ENCODE measurements at places on chromosomes 11 and 22.

GRCh38 chr11:48073031-48073861 is 92.9 kb downstream of the PTPRJ start:
- no peak for DNase-seq

DNA sequence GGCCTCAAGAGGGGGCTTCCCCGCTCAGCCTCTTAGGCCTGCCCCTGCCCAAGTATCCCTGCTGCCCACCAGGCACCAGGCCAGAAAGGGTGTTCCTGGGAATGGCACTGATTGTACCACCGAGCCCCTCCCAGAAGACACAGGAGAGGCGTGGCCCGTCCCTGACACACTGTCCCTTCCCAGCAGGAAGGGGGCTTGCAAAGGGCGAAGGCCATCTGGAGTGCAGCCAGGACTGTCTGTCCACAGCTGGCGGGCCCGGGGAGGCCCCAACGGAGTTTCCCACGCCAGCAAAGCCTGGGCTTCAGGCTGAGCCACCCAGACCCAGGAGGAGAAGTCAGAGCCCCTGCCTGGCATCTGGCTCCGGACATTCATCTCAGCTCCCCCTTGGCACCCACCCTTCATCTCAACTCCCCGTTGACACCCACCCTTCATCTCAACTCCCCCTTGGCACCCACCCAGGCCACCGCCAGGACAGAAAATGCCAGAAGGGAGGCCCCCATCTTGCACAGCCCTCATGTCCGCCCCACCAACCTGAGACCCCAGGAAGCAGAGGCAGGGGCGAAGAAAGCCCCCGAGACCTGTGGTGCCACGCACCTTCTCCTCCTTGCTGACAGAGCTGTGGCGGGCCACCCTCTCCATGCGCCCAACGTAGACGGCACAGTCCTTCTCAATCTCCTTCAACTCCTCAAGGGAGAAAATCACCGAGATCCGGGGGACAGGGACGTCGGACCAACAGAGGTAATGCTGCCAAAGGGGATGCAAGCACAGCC is 19.4 kb downstream of the TUBGCP6 start:
- DNase-seq: no peak

GRCh38 chr22:22818861-22819855 is 68.5 kb upstream of the IGLL5 start:
- DNase-seq: no peak

- no peak for DNase-seq
Observed at GRCh38 chr11:120599816-120600420, 88.4 kb downstream of the GRIK4 start.

GRCh38 chr11:73652046-73652730 is 5.8 kb downstream of the PLEKHB1 start:
- no peak for DNase-seq

DNA sequence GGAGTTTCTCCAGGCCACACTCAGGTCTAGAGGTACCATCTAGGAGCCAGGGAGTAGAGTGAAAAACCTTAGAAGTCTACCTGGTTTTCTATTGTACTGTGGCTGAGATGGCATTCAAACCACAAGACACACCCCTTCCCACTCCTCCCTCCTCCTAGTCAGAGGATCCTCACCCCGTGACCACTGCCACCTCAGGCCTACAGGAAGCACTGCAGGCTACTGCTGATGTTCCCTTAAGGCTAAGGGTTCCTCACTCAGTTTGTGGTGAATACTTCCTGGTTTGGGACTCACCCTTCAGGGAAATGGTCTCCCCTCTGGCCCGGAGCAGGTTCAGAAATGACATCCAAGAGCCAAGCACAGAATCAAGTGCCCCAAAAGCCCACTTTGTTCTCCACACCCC is 1293.9 kb downstream of the JRKL start:
- no peak for DNase-seq

All from mesenchymal stem cell (in vitro differentiated cells and primary cell).